ENCODE measurements at places on chromosomes 5 and 9.

DNA sequence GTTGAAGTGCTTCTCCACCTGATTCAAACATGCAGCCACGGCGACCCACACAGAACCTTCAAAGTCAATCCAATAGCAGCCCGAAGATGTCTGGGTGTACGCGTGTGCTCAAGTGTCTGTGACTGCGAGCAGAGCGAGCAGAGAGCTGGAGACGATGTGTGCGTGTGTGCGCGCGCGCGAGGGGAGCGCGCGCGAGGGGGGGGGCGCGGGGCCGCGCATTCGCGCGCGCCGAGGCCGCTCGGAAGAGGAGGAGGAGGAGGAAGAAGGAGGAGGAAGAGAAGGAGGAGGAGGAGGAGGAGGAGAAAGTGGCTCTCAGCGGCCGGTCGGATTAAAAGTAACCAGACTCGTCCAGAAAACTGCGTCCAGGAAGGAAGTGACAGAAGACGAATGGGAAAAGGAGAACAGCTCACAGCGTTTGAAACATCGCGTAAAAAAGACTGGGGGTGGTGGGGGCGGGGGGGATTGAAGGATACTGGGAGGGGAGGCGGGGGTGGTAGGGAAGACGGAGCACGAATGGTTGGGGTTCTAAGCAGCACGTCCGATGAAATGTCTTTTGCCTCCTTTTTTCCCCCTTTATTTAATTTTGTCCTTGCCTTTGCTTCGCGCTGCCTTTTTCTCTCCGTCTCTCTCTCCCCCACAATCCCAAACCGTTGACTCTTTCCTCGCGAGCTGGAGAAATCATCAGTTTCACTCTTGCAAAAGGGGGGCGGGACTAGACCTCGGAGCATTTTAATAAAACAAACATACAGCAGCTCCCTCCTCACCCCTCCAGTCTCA is at the start of gene MEF2C:
Gene MEF2C, minus strand, starts transcription at position 126 of the 777 bp plus-strand sequence. CDS start 59,396 bp downstream, outside the sequence.
- DNase-seq: peak; percentile 77

DNA sequence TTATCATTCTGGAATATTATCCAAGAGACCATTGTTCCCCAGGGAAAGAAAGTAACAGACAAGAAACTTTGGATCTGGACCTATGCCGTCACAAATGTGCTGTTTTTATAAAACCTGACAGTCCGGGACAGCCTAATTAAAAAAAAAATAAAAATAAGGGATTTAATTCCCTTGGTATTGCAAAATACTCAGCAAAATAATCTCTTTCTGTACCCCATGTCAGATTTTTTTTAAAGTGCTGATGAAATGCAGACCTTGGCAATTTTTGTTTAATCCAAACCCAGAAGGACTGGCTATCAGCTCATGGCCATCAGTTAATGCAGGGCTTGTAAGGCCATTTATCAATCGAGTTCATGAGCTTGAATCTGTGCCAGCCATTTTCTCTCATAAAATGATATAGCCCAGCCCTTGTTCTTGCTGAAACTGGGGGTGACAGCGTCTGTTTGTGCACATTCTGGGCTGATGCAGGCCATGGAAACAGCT is 162.7 kb upstream of the S1PR3 start:
- DNase-seq: no peak

DNA sequence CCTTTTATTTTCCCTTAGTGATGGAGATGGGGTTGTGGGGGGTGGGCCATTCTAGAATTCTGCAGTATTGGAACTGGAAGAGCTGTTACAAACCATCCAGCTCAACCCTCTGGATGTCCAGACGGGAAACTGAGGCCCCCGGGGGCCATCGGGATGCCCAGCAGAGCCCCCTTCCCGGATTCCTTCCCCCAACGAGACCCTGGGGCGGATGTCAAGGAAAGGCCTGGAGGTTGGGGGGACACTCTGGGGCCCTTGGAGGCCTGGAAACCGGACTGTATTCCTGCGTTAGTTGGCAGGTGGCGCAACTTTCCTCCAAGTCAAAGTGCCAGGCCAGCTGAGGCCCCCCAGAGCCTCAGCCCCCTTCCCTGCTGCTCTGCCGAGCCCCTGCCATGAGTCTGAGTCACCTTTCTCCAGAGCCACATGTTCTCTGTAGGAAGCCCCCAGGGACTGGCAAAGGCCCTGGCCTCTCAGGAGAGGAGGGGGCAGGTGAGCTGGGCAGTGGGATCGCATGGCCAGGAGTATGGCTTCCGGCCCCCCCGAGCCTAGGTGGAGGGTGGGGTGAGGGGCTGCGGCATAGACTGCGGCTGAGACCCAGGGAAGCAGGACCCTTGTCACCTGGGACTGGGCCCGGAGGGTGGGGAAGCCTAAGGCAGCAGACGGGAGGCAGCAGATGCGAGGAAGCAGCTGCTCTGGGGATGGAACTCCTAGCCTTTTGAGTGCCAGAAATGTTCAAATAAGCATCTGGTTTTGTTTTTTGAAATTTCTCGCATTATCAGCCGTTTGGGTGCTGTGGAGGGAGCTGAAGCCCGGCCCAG is 17.8 kb upstream of the FIBCD1 start:
- no peak for DNase-seq

DNA sequence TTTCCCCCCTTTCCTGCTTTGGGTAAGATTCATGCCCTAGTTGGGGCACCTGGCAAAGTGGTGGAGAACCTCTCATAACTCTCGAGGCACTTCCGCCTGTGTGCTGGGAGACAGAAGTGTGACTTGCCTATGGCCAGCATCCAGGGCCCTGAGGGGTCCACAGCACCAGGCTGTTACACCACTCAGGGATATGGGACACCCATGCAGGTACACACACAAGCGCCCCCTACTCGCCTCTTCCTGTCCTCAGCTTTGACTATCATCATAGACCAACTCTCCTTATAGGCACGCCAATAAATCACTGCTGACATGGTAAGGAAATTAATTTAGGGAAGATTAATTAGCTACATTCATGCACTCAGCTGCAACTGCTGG is 45.4 kb downstream of the SHB start:
- DNase-seq: no peak

DNA sequence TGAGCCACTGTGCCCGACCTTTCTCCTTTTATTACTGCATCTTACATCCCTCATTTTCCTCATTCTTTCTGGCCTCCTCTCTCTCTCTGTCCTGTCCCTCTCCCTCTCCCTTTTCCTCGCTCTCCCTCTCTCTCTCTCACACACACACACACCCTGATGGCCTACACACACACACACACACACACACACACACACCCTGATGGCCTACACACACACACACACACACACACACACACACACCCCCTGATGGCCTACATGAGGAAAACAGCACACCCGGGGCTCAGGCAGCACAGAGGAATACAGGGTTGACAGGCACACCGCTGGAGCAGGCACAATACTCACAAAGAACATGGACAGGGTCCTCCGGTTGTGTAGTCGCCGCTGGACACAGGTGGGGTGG is 3.8 kb upstream of the FCHSD1 start:
- DNase-seq: no peak

GRCh38 chr5:76794871-76795270 is 24.0 kb upstream of the F2RL1 start:
- DNase-seq: no peak

- no peak for DNase-seq
These were observed 439.4 kb upstream of the ZNF462 start for GRCh38 chr9:106423575-106423974.

DNA sequence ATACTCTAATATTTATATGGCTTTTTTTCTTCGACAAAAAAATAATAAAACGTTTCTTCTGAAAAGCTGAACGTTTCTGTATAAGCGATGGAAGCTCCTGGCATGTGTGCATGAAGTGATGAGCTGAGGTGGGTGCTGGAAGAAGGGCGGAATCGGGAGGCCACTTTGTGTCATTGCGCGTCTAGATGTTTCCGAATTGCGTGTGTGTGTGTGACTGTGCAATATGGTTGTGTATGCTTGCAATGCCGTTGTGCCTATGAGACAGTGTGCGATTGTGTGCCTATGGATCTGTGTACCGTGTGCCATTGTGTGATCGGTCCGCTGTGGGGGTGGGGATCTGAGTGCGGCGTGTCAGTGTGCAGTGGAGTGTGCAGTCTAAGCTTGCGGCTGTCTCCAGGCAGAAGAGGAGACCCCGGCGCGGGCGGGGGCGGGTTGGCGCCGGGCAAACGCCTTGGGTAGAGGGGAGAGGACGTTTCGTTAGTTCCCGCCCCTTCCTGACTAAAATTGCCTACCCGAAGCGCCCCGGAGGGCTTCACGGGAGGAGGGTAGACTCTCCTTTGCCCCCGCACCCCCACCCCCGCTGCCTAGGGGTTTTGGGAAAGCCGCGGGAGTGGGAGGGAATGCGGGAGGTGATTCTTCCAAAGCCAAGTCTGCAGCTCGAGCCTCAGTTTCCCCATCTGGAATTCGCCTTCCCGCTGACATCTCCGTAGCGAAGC is 24.2 kb downstream of the PCDHGC5 start:
- DNase-seq: peak; percentile 19

GRCh38 chr5:5140479-5141338 is 579 bp downstream of the ADAMTS16 start:
- no peak for DNase-seq

DNA sequence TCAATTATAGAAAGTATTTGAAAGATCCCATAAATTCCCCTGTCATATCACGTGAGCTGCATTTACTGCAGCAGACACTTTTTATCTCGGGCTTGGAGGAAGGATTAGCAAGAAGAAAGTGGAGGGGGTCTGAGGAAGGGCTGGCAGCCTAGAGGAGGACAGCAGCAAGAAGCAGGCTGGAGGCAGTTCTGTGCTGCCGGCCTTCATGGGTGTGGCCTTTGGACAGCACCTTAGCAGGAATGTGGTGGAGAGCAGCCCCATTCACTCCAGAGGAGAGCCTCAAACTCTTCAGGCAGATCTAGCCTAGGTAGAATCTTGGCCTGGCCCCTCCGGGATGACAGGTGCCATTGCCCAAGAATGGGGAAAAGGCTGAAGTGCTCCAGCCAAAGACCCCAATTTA is 89.8 kb upstream of the GABRP start:
- no peak for DNase-seq

DNA sequence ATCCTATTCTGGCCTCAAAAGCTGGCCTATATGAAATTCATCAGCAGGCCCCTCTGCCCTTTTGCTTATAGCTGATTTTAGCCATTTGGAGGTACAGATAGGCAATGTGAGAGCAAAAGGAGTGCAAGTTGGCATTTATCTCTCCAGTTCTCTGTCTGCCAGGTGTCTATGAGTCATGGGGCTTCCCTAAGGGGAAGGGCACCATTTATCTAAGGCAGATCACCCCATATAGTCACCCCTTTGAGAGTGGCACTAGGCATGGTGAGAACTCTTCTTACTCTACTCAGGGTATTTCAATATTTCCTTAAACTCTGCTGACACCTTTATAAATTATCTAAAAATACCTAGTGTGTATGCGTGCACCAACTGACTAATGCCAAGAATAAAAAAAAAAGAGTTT is 314.7 kb upstream of the CDH6 start:
- no peak for DNase-seq

- DNase-seq: no peak
These were observed 303.2 kb downstream of the ZSWIM6 start for GRCh38 chr5:61635271-61635670.

DNA sequence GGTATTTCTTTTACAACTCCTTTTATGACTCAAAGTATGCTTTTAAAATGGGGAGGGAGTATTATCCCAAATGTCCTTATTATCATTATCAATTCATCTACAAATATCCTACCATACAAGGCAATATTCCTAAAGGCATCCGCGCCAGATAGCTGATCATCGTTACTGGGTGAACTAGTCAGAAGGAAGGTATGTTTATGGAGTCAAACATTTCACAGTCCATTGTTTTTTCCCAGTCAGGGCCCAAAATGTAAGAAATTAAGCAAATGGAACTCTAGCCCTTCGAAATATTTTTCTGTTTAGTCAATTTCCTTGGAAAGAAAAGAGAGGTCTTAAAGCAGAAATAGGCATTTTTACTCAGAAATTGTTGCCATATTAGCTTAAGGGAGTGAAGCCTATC is 188.5 kb upstream of the CCNG1 start:
- DNase-seq: no peak

DNA sequence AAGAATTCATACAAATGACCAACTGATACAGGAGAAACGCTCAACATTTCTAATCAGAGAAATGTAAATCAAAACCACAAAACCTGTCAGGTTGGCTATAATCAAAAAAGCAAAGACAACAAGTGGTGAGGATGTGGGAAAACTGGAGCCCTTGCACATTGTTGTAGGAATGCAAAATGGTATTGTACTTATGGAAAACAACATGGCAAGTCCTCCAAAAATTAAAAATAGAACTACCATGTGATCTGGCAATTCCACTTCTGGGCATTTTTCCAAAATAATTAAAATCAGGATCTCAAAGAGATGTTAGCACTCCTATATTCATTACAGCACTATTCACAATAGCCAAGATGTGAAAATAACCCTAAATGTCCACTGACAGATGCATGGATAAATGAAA is 76.1 kb downstream of the FNIP1 start:
- no peak for DNase-seq

DNA sequence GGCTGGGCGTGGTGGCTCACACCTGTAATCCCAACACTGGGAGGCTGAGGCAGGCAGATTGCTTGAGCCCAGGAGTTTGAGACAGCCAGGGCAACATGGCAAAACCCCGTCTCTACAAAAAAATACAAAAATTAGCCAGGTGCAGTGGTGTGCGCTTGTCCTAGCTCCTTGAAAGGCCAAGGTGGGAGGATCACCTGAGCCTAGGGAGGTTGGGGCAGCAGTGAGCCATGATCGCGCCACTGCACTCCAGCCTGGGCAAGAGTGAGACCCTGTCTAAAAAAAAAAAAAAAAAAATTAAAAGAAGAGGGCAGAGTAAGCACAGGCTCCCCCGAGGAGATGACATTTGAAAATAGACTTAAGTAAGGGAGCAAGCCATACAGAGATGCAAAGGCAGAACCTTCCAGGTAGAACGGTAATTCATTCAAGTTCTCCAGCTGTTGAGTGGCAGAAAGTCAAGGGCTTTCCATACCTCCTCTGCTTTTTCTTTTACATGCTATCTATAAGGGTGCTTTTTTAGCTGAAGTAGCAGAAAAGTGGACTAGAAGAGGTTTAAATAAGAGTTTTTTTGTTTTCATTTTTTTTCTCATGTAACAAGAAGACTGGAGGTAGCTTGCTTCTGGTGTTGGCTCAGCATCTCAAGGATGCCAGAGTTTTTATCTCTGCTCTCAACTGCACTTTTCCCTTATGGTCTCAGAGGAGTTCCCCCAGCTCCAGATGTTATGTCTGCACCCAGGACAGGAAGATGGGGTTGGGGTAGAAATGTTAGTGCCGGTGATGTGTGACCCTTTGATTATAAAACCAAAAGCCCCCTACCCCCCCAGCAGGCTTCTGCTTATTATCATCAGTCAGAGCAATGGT is 40.8 kb downstream of the ERGIC1 start:
- DNase-seq: no peak

DNA sequence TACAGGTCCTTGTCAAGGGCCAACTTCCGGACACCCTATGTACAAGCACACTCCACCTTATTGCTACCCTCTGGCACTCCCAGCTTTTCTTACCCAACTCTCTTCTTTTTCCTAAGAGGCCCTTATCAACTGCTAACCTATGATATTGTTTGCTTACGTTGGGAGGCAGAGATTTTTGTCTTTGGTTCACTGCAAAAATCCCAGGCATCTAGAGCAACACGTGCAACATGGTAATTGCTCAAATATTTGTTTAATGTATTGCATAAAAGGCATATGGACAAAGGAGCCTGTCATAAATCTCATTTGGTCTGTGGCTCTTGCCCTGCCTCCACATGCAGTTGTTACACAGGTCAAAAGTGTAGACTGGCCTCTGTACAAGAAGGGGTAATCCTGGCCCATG is 35.8 kb upstream of the ATP10B start:
- no peak for DNase-seq
